ENCODE measurements at places on chromosomes 1 and 21. TPM values are rescaled to one million over a fixed set of nuclear protein-coding genes. Genes with fewer than 3 reads are reported as not detected.

Gene PTGFRN
- 93.6 TPM for total RNA-seq

Gene TSPAN1
- 137 TPM for total RNA-seq

Gene COL9A2
- 8.3 TPM for total RNA-seq

Gene OR2L2
- 0.06 TPM for total RNA-seq

Gene TSSK3
- 3.3 TPM for total RNA-seq

Gene CDC42SE1
- total RNA-seq = 87.3 TPM

Gene EXOC8
- total RNA-seq = 15.9 TPM

Gene CFHR3
- total RNA-seq = 0.49 TPM

Gene OR2L8
- not detected for total RNA-seq

Gene UBXN10
- 2.3 TPM for total RNA-seq

Gene CGN
- total RNA-seq = 91.9 TPM

Gene AADACL4
- total RNA-seq = not detected

Gene B3GALT2
- 132 TPM for total RNA-seq

Gene AMIGO1
- total RNA-seq = 15.6 TPM

Gene CTH
- total RNA-seq = 7.2 TPM

GRCh38 chr21:45125357-45125756, 51.0 kb downstream of the ADARB1 start:
- DNase-seq = no peak

DNA sequence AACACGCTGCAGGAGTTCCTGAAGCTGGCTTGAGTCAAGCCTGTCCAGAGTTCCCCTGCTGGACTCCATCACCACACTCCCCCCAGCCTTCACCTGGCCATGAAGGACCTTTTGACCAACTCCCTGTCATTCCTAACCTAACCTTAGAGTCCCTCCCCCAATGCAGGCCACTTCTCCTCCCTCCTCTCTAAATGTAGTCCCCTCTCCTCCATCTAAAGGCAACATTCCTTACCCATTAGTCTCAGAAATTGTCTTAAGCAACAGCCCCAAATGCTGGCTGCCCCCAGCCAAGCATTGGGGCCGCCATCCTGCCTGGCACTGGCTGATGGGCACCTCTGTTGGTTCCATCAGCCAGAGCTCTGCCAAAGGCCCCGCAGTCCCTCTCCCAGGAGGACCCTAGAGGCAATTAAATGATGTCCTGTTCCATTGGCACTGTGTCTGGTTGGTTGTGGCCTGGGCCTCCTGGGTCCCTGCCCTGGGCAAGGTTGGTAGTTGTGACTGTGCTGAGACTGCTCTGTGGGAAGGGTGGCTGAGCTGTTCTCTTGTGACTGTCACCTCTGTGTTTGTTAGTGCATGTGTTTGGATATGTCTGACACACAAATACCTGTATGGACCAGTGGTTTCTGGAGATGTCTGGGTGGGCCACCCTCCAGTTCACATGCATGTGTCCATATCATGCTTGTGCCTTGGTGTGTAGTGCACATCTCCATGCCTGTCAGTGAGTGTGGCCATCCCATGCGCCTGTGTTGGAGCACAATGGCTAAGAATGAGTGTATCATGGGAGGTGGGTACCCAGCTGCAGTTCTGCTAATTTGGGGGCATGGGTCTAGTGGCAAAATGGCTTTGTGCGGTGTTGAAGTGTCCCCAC, 1.4 kb downstream of the SH3BGRL3 start:
- DNase-seq = no peak

DNA sequence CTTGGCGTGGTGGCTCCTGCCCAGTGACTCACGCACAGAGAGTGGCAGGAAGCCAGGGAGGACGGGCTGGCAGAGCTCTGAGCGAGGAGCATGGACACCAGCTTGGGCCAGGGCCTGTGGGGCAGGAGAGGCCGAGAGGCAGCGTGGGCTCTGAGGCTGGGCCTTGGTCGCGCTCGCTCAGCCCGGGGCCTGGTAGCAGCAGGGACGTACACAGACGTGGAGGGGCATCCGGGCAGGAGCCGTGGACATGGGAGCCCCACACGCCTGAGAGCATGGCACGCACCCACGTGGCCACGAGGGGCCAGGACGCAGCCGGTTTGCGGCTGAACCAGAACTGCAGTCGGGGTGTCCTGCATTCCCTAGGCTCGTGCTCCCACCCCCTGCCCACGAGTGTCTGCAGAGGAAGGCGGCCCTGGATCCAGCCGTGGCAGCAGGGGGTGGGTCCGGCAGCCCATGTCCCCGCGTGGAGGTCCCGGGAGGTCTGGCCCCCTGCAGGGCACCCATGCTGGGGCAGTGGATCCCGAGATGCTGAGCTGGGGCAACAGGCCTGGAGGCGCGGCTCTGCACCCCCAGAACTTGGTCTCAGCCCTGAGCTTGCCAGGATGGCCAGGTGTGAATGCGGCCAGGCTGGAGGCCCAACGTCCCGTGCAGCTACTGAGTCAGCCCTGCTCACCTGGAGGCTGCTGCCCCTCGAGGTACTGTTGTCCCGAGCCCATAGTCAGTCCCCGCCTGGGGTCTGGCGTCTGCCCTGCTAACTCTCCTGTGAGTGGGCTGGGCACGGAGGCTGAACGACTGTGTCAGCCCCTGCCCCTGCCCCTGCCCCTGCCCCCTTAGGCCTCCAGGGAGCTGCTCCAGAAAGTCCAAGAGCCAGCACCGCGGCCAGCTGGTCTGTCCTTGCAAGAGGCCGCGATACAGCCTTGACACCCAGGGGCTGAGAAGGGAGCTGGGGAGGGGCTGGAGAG, 61.6 kb downstream of the SLX9 start:
- peak; percentile 39 for DNase-seq

GRCh38 chr1:162161916-162162550, 92.5 kb downstream of the NOS1AP start:
- no peak for DNase-seq

GRCh38 chr1:1462318-1462966, 9.1 kb upstream of the ATAD3B start:
- peak; percentile 39 for DNase-seq

DNA sequence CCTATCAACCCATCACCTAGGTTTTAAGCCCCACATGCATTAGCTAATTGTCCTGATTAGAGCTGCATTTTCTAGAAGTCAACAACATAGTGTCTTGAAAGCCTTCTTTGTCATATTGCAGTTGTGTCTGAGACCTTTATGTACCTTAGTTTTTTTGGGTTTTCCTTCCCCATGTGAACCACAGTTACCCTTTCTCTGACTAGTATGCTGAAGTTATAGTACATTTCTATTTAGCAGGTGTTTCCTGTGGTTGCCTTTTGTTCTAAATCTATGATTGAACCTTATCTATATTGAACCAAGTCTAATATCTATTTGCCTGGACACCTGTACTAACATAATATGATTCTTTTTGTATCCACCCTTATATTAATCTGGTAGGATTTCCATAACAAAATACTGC, 135.6 kb downstream of the ST6GALNAC3 start:
- no peak for DNase-seq

- no peak for DNase-seq
Measured at GRCh38 chr1:202982715-202983430, 15.8 kb upstream of the CYB5R1 start.

- peak; percentile 16 for DNase-seq
Measured at GRCh38 chr21:21165063-21165645, 166.9 kb downstream of the NCAM2 start.

DNA sequence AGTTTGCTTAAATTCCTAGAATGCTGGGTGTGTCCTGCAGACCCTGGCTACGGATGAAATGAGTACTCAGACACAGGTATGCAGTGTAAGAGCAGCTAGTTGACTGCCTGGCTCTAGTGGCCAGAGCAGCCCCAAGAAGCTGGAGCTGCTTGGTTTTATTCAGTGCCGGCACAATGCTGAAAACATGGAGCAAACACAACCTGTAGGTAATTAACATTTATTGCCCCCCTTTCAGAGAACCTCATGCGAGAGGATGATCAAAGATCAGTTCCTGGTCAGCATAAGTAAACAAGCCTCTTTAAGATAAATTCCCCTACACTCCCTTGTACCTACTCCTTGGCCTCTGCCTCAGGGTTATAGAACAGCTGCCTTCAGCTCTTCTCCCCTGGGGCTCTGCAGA, 43.2 kb downstream of the MRPS6 start:
- DNase-seq = no peak

GRCh38 chr1:14773396-14774025, 175.0 kb downstream of the KAZN start:
- no peak for DNase-seq

GRCh38 chr1:244231193-244231571, 180.1 kb downstream of the ZBTB18 start:
- no peak for DNase-seq

DNA sequence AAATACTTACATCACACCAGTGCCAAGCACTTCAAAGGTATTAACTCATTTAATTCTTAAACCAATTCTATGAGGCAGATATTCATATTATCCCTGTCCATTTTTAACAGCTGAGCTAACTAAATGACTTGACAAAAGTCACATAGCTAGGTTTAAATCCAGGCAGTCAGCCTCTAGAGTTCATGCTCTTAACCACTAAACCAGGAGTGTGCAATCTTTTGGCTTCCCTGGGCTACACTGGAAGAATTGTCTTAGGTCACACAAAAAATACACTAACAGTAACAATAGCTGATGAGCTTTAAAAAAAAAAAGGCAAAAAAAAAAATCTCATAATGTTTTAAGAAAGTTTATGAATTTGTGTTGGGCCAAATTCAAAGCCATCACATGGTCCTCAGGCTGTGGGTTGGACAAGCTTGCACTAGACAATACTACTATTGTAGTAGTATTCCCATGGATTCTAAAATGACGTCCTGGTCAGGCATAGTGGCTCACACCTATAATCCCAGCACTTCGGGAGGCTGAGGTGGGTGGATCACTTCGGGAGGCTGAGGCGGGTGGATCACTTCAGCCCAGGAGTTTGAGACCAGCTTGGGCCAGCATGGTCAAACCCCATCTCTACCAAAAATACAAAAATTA, 10.0 kb downstream of the UBR4 start:
- DNase-seq = no peak

GRCh38 chr1:18608534-18608933, 22.1 kb upstream of the PAX7 start:
- DNase-seq = no peak

- DNase-seq = no peak
Measured at GRCh38 chr1:233617025-233617424, 3.1 kb downstream of the KCNK1 start.

- DNase-seq = no peak
Measured at GRCh38 chr1:160400646-160401486, 502 bp downstream of the VANGL2 start.

DNA sequence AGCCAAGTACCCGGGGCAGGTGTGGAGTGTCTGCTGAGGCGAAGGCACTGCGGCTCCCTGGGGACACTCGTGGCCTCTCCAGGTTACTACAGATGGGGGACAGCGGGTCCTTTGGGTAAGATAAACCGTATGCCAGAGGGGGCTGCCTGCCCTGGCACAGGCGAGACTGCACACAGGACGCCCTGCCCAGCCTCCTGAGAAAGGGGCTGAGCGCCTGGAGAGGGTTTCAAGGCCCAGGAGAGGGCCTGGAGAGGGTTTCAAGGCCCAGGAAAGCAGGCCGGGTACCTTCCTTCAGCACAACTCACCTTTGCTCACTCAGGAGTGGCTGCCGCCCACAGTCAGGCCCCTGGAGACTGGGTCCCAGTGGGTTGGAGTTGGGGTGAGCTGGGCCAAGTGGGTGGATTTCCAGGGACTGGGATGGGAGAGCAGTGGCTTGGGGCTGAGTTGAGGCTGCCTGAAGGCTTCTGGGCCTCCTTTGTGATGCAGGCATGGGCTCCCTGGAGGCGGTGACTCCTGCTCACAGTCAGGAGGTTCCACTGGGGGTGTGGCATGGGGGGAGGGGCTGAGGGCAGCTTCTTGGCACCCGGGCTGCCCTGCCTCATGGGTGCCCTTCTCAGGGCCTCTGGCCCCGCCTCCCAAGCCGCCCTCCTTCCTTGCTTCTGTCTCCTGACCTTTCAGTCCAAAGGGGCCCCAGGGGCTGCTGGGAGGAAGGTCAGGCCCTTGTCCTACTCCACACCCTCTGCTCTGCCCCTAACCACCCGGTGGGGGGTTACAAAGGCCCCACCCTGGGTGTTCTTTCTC, at the start of gene MMEL1:
Gene MMEL1 (minus strand): TSS at position 456 of the 801 bp plus-strand sequence. CDS start 3,532 bp downstream, outside the sequence.
- DNase-seq = no peak

GRCh38 chr1:31623365-31623764, 5.9 kb downstream of the HCRTR1 start:
- DNase-seq = no peak

DNA sequence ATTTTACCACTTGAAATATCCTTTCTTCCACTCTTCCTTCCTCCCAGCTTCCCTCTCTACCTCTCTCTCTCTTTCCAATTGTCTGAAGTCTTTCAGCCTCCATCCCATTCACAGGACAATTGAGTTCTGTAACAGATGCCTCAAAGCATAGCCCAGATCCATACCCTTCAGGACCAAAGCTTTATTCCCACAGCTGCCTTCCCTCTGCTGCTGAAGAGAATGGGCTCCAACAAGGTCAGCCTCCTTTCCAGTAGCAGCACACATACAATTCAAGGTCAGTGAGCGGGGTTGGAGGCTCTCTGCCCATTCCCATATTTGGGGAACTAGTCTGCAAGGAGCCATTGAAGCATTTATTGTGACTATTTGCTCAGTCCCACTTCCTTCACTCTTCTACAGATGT, 179.9 kb downstream of the DPYD start:
- no peak for DNase-seq

- DNase-seq = no peak
Measured at GRCh38 chr1:110829955-110830553, 42.9 kb upstream of the CD53 start.

- peak; percentile 63 for DNase-seq
Measured at GRCh38 chr1:206734499-206735142, 36.0 kb upstream of the IL19 start.

DNA sequence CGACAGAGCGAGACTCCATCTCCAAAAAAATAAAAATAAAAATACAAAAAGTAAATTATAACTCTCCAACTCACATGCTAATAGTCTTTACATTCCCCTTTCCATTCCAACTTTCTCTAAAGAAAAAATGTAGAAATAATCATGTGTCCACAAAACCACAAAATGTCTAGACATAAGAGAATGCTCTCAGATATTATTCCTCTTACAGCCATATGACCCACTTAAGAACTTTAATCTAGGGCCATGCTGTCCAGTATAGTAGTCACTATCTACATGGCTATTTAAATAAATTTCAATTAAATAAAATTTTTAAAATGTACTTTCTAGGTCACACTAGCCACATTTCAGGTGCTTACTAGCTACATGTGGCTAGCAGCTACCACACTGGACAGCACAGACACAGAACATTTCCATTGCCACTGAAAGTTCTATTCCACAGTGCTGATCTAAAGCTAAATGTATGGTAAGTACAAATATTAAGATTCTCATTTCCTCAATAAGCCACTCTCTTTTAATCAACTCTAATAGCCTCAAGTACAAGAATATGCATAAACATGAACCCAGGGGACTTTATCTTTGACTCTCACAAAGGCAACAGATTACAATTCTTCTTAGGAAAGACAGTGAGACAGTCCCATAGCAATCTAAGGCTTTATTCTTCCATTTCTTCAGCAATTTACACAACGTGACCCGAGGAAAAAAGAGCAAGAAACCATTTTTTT, 138.6 kb downstream of the RERE start:
- DNase-seq = no peak

- no peak for DNase-seq
Measured at GRCh38 chr1:109388884-109389637, 8.7 kb downstream of the SORT1 start.

- DNase-seq = no peak
Measured at GRCh38 chr1:21299780-21300395, 9.6 kb upstream of the ECE1 start.
